ENCODE measurements at places on chromosomes 4 and X.

DNA sequence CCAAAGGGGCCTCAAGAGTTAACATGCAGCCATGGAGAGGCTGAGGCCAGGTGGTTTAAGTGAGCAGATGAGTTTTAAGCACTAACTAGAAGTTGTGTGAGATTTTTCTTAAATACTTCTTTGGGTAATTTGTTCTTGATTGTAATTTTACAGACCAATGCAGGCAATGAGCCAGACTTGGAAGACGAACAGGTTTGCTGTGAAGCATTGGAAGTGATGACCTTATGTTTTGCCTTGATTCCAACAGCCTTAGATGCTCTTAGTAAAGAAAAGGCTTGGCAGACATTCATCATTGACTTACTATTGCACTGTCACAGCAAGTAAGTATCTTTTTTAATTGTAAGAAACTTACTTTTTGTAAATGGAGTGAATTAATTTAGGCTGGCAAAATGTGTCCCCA lies 103.9 kb downstream of the USP9X start:
- DNase-seq, result no peak
- no peak overlapping the region for H3K4me3 ChIP-seq
- peaks cover 22% of the 10 kb centered on the region for H3K36me3 ChIP-seq
- peaks cover 11% of the 10 kb centered on the region for H3K4me1 ChIP-seq

DNA sequence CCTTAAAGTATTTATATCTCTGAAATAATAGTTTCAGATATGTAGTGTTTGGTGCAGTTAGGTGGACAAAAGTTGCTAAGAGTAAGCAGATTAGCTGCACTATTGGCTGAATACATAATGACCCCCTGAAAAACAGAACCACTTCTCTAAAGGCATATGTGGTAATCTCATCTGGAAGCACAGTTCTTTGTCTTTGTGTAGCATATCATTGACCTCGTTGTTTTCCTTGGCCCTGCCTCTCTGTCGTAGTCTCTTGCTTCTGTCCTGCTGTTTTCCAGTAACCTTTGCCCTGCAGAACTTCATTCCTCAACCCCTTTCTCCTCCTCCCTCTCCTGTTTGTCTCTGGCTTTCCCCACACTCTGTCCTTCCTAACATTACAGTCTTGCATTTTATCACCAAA lies 41.4 kb downstream of the JADE3 start:
- H3K27ac ChIP-seq, result peak overlapping the region; percentile 44
- peaks cover 13% of the 10 kb centered on the region for H3K4me1 ChIP-seq
- peak overlapping the region; percentile 25 for H3K4me3 ChIP-seq
- DNase-seq, result no peak

DNA sequence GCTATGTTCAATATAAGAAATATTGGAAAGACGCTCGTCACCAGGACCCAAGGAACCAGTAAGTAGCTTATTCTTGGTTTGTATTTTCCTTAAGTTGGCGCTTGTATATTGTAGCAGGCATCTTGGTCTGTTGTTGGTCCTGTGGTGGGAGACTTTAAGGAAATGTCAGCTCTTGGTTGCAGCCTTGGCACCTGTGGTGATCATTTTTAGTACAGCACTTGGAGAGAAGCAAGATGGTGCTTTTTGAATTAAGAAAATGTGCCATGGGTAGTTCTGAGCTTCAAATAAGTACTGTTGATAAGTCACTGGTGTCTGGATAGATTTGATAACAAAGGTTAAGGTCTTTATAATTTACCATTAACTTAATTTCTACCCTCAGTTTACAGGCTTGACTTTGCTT lies 1.1 kb downstream of the RPS3A start:
- no peak for DNase-seq
- H3K4me1 ChIP-seq, result peaks cover 33% of the 10 kb centered on the region
- peak overlapping the region; percentile 96 for H3K27ac ChIP-seq
- H3K36me3 ChIP-seq, result peaks cover 14% of the 10 kb centered on the region
- H3K4me3 ChIP-seq, result peak overlapping the region; percentile 98

DNA sequence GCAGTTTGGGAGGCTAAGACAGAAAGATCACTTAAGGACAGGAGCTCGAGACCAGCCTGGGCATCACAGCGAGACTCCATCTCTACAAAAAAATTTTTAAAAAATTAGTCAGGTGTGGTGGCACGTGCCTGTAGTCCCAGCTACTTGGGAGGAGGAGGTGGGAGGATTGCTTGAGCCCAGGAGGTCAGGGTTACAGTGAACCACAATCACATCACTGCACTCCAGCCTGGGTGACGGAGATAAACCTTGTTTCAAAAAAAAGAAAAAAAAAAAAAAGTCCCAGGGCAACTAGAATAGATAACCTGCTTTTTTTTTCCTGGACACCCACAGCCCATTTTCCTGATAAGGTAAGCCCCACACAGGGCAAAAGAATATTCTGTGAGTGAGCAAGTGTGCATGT lies 96.3 kb downstream of the C4orf51 start:
- no peak overlapping the region for H3K27ac ChIP-seq
- no peak overlapping the region for H3K4me3 ChIP-seq
- no peaks in the 10 kb centered on the region for H3K4me1 ChIP-seq
- H3K36me3 ChIP-seq, result peaks cover 23% of the 10 kb centered on the region
- no peaks in the 10 kb centered on the region for H3K27me3 ChIP-seq
- no peak for DNase-seq

DNA sequence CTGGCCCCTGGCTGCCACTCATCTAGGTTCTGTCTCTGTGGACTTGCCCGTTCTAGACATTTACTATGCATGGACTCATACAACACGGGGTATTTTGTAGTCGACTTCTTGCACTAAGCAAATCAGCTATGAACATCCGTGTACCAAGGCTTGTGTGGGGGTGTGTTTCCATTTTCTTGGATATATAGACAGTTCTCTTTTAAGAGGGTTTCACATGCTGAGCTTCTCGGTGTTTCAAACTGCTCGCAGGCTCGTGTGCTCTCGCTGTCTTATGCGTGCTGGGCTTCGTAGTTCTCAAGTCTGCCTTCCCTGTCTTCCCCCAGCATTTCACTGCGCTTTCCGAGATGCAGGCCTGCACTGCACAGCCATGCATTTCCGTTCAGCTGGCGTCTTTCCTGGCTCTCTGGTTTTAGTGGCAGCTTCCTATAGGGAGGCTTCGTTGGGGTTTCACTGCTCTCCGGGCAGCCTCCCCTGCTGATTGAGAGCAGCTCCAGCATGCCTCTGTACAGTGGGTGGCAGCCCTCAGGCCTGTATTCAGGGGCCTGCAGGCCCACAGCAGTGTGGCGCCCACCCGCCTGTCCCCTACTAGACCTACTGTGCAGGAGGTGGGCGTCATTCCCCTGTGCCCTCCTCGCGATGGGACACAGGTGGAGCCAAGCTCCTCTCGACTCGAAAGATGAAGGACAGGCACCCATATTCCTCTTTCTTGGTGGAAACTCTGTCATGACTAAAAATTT lies 27.6 kb downstream of the ZBTB49 start:
- H3K4me3 ChIP-seq, result no peak overlapping the region
- H3K27ac ChIP-seq, result peak overlapping the region; percentile 70
- H3K36me3 ChIP-seq, result peaks cover 17% of the 10 kb centered on the region
- no peak for DNase-seq
- H3K4me1 ChIP-seq, result no peaks in the 10 kb centered on the region

GRCh38 chr4:113467581-113467980 lies 294.0 kb downstream of the CAMK2D start:
- peaks cover 32% of the 10 kb centered on the region for H3K36me3 ChIP-seq
- H3K27ac ChIP-seq, result no peak overlapping the region
- no peaks in the 10 kb centered on the region for H3K27me3 ChIP-seq
- peaks cover 17% of the 10 kb centered on the region for H3K4me1 ChIP-seq
- no peak overlapping the region for H3K4me3 ChIP-seq
- no peak for DNase-seq

GRCh38 chr4:75065909-75066308 lies 133.0 kb downstream of the PARM1 start:
- no peak overlapping the region for H3K27ac ChIP-seq
- no peak for DNase-seq
- peaks cover 10% of the 10 kb centered on the region for H3K27me3 ChIP-seq

DNA sequence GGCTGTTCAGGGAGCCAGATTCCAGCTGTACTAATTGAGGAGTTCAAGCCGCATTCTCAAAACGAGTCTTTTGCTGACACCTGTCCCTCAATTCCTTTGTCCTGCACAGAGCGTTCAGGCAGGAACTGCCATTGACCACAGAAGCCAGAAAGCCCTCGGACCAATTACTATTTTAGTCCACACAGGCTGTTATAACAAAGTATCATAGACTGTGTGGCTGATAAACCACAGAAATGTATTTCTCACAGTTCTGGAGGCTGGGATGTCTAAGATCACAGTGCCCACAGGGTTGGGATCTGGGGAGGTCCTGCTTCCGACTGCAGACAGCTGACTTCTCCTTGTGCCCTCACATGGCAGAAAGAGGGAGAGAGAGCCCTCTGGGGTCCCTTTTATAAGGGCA lies 119.8 kb upstream of the ATP6AP2 start:
- H3K4me1 ChIP-seq, result peaks cover 6% of the 10 kb centered on the region
- H3K27ac ChIP-seq, result no peak overlapping the region
- no peaks in the 10 kb centered on the region for H3K36me3 ChIP-seq
- H3K4me3 ChIP-seq, result no peak overlapping the region
- peaks cover 49% of the 10 kb centered on the region for H3K27me3 ChIP-seq

DNA sequence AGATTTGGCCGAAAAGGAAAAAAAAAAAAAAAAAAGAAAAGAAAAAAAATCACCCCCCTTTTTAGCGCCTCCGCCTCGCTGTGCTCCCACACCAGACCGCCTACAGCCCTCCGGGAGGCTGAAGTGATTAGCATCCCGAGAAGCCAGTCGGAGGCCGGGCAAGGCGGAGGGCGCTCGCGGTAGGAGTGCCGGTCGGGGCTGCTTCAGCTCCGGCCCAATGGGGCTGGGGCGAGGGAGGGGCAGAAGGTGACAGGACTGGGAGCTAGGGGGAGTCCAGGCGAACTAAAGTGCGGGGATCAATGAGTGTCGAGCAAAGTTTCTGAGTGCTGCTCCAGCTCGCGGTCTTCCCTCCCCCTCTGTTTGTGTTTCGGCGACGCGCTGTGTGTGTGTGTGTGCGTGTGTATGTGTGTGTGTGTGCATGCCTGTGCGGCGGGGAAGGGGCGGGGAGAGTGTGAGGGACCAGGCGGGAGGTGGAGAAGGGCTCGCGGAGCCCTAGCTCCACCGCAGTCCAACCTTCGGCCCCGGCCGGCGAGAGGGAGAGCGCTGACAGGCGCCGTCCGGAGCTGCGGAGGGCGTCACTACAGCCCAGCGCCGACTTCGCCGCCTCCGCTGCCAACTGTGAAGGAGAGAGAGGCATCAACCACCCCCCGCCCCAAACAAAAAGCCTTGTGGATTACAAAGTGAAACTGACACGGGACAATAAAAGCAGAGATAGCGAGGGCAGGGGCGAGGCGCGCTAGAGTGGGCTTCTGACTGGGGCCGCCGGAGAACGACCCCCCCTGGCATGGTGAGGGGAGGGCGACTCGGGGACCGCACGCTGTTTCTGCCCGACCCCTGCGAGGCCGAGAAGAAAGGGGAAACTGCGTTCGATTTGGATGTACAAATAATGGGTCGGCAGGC lies at the start of gene FAT4:
Gene FAT4 (plus strand): TSS at position 280 of the 900 bp plus-strand sequence. CDS start 1,457 bp downstream, outside the sequence.
- no peaks in the 10 kb centered on the region for H3K36me3 ChIP-seq
- no peak within 1 kb of the TSS for H3K27ac ChIP-seq
- peak within 1 kb of the TSS; percentile 89 for H3K4me3 ChIP-seq
- H3K27me3 ChIP-seq, result peaks cover 75% of the 10 kb centered on the region
- DNase-seq, result peak; percentile 37

GRCh38 chr4:159009521-159009920 lies 93.4 kb upstream of the RAPGEF2 start:
- H3K4me1 ChIP-seq, result no peaks in the 10 kb centered on the region
- no peak overlapping the region for H3K27ac ChIP-seq
- DNase-seq, result no peak
- H3K4me3 ChIP-seq, result no peak overlapping the region
- peaks cover 15% of the 10 kb centered on the region for H3K27me3 ChIP-seq

GRCh38 chr4:179097741-179098140 lies 1655.5 kb upstream of the AGA start:
- H3K27me3 ChIP-seq, result no peaks in the 10 kb centered on the region
- no peaks in the 10 kb centered on the region for H3K36me3 ChIP-seq
- no peak overlapping the region for H3K4me3 ChIP-seq
- no peak overlapping the region for H3K27ac ChIP-seq

DNA sequence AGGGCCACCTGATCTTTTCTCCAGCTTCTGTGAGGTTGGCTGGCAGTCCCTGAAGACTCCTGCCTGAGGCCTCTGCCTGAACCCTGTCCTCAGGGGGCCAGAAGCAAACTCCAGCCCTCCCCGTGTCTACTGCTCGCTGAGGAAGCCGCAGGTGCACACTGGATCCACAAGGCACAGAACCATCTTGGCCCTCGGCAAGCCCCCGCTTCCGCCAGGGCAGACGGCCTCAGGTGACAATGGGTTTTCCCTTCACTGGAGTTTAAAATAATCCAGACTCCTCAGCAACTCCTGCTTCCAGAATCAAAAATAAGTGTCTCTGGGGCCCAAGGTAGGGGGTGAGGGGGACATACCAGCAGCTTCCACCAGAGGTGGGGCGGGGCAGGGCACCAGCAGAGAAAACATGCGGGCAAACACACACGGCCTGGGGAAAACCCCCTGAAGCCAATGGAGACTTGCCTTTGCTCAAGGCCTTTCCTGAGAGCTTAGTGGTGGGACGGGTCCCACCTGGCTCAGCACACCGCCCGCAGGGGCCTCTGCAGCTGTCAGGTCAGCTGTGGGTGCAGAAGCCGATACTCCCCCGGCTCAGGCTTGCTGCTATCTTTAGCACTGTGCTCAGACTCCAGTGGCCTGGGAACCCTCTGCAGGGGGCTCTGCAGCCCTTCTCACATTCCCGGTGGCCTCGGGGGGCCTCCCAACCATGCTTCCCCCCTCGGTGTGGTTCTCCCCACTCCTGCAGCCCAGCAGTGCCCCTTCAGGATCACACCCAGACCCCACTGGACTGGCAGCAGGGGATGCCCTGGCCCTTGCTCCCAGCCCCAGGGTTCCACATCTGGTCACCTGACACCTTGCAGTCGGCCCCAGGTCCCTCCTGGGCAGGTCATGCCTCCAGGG lies 1.9 kb downstream of the MYL5 start:
- peak overlapping the region; percentile 88 for H3K27ac ChIP-seq
- no peaks in the 10 kb centered on the region for H3K27me3 ChIP-seq
- peak overlapping the region; percentile 62 for H3K4me3 ChIP-seq
- H3K36me3 ChIP-seq, result no peaks in the 10 kb centered on the region
- DNase-seq, result no peak

DNA sequence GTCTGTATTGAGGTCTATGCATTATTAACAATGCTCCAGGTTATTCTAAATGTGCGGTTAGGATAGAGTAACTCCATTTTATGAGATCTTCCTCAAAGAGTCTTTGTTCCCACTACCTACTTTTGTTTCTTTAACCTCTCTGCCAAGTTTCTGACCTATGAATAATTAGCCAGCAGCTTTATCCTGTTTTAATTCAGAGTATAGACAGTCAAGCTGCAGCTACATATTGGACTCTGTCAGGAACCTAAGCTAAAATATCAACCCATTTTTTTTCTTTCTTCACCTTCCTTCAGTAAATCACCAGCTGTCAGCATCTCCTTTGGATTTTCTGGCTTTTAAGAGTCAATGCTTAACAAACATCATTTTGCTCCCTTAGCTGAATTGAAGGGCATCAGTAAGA lies 72.3 kb downstream of the TMEM47 start:
- H3K4me3 ChIP-seq, result no peak overlapping the region
- H3K36me3 ChIP-seq, result no peaks in the 10 kb centered on the region
- H3K4me1 ChIP-seq, result no peaks in the 10 kb centered on the region
- no peak for DNase-seq

GRCh38 chr4:101253121-101253520 lies 94.2 kb downstream of the PPP3CA start:
- no peak for DNase-seq
- no peak overlapping the region for H3K4me3 ChIP-seq
- H3K27ac ChIP-seq, result no peak overlapping the region
- no peaks in the 10 kb centered on the region for H3K27me3 ChIP-seq
- H3K36me3 ChIP-seq, result no peaks in the 10 kb centered on the region
- H3K4me1 ChIP-seq, result peaks cover 42% of the 10 kb centered on the region

Data from naive B cell (primary cell).